Right ventricle myocardium superior (tissue), 1 donor: ENCODE measurements at places on chromosomes 5 and 9.
A peak's percentile ranks its signal among the peaks of the same experiment; 100 is the strongest.

GRCh38 chr5:33888587-33888986 lies 3.2 kb downstream of the ADAMTS12 start:
- DNase-seq, result no peak

GRCh38 chr9:2679011-2679410 lies 38.3 kb upstream of the KCNV2 start:
- no peak for DNase-seq

DNA sequence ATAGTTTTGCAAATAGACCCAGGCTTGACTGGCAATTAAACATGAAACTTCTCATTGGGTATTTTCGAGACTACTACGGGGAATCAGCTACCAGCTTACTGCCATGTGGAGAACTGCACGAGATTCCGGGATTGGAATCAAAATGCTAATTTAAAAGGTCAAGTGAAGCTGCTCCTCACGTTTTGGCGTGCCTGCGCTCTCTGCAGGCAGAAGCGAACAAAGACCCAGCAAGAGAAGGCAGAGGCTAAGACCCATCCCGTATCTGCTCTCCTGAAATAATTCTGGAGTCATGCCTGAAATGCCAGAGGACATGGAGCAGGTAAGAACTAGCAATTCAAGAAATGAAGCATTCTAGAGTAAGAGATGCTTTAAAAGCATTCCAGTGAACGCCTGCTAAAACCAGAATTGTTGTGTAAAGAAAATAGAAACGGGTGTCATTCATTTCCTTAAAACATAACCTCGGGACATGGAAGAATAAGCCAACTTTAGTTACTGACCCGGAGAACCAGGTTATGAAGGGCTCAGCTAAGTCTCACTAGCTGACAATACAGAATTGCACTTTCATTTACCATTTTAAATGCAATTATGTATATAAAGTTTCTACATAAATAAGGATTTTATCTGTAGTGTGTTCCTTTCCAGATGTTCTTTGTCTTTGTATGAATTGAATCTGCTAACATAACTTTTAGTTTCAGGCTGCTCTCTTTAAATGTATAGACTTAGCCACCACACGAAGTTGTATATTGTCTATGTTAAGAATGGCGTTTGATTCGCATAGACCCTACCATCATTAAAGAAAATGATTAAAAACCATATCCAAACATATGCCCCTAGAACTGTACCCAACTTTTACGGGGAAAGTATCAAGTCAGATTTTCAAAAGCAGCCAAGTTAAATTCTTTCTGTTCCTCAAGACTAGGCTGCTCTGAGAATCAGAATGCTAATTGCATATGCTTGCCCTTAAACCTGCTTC lies 2.0 kb upstream of the MAT2B start:
- peak; percentile 71 for DNase-seq

GRCh38 chr5:38888041-38888440 lies 42.2 kb downstream of the OSMR start:
- no peak for DNase-seq

GRCh38 chr9:128254855-128255759 lies 20.7 kb downstream of the GOLGA2 start:
- DNase-seq, result peak; percentile 79

DNA sequence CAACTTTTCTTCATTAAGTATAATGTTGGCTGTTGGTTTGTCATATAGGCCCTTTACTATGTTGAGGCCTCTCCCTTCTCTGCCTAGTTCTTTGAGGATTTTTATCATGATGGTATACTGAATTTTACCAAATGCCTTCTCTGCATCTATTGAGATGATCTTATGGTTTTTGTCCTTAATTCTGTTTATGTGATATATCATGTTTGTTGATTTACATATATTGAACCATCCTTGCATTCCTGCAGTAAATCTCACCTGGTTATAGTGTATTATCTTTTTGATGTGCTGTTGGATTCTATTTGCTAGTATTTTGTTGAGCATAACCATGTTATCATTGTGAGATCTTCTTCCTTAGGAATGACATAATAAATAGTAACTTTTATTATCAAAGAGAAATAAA lies 362.9 kb downstream of the CCDC171 start:
- no peak for DNase-seq

DNA sequence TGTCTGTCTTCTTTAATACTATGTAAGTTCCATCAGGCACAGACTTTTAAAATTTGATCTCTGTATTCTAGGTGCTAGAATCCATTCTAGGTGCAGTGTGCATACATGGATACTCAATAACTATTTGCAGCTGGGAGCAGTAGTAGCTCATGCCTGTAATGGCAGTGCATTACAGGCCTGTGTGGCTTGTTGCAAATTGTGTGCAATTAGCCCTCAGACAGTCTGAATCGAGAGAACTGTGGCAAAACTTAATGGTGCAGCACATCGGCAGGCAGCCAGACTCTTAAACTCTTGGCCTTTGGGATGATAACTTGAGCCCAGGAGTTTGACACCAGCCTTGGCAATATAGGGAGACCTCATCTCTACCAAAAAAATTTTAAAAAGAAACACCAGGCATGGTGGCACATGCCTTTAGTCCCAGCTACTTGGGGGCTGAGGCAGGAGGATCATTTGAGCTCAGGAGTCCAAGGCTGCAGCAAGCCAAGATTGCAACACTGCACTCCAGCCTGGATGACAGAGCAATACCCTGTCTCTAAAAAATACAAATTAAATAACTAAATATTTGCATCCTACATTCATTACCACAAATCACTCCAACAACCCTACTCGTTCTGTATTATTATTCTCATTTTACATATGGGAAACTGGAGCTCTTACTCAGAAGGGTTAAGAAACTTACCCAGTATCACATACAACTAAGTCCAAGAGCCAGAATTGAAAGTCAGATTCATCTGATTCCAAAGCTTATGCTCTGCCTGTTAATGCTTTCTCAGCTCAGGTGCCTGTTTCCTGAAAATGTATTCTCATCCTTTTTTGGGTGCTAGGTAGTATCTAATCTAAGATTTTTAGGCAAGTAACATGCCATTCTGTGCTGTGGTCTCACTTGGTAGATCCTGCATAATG lies 30.1 kb downstream of the PRKACG start:
- no peak for DNase-seq

GRCh38 chr9:121725008-121725775 lies 73.8 kb downstream of the DAB2IP start:
- peak; percentile 97 for DNase-seq

DNA sequence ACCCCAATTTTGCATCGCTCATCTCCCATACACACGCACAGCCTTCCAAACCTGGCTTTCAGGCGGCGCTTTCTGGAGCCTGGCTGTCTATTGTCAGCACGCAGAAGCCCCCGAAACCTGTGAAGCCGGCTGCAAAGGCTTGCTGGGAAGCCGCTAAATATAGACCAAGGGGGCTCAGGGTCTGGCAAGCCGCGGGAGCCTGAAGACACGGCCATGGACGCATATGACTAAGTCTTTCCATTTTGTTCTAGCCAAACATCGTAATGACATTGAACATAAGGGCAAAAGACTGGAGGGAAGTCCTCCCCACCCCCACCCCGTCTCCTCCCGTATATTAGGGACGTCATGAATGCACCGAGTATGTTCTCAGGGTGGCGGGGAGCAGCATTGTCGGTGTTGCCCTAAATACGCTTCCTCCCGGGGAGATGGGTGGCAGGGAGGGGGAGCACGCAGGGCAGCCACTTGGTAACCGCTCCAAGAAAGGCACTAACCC lies 1.1 kb downstream of the CTNND2 start:
- no peak for DNase-seq

DNA sequence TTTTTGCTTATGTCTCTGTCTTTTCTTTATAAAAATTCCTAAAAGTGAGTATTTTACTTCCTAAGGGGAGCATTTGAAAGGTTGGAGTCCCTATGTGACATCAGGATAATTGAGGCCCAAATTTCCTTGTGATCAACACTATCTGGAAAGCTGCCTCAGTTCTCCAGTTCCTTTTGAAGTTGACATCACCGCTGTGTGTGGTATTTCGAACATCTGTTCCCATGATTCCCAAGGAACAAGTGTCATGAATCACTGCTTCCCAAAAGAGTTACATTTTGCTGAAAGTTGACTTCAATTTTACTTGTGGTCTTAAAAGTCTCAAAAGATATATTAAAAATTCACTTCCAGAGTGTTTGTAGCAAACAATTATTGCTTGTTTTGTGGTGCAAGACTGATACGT lies 452.1 kb upstream of the RGMB start:
- DNase-seq, result no peak

GRCh38 chr9:29668732-29669131 lies 2095.5 kb upstream of the C9orf72 start:
- no peak for DNase-seq
